CD4-positive, alpha-beta T cell treated with Interferon alpha-2 for 1 hour (primary cell): ENCODE measurements at places on chromosomes 5 and 9.

DNA sequence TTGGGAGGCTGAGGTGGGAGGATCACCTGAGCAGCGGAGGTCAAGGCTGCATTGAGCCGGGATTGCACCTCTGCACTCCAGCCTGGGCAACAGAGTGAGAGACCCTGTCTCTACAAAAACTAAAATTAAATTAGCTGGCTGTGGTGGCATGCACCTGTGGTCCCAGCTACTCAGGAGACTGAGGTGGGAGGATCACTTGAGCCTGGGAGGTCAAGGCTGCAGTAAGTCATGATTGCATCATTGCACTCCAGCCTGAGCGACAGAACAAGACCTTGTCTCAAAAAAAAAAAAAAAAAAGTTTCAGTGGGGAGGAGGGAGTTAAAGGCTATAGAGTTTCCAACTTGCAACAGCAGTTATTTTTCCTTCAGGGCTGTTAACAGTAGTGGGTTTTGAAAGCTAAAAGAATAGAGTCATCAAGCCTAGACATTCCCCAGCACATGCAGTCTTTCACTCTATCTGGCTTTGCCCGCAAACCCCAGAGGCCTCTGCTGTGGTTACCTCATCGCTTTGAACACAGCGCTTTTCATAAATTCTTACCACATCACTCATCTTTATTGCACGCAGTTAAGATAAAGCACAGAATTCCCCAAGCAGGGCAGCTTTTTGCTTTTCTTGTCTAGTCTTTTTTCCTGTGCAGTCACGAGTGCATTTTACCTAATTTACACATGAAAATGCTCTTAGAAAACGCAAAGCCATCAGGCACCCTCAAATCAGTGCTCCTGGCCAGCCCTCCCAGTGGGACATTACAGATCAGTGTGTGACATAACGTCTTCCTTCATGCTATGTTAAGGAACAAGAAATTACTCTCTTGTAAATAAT lies 8.7 kb upstream of the SLC2A8 start:
- peak; percentile 81 for DNase-seq

- peak; percentile 49 for DNase-seq
Measured at GRCh38 chr5:153352685-153353219, 137.7 kb upstream of the GRIA1 start.

GRCh38 chr5:1445313-1445688 lies at the start of gene SLC6A3:
TSS of gene SLC6A3 (minus strand) at chr5:1445440. CDS start at chr5:1443197, 2,243 bp downstream.
- DNase-seq, result peak; percentile 41

- no peak for DNase-seq
Measured at GRCh38 chr5:90968319-90968718, 409.7 kb downstream of the ADGRV1 start.

- no peak for DNase-seq
Measured at GRCh38 chr5:169303119-169303515, 2.2 kb upstream of the SLIT3 start.

DNA sequence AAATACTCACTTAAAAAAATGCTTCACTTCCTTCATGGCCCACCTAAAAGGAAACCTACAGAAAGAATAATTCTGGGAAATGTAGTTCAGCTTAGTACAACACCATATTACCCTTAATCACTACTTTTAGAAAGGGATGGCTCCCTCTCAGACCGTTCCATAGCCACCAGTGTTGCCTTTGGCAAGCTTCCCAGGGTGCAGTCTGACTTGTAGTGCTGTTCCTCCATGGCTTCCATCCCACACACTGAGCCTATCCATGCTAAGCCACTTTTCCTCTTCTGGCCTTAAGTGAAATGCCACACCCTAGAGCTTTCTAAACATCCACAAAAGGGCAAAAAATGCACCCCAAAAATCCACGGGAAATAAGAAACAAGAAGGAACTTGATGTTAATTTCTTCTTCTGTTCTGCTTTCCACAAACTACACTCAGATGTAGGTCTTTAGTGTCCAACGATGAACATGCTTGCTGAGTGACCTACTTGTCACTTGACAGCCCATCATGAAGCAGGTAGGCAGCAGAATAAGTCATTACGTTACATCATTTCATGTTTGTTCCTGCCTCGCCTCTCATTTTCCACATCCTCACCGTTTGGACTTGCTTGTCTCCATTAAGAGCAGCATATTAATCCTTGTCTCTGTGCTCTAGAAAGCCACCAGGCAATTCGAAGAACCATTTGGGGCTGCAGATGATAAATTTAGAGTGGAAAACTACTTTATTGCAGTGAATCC lies 391.1 kb upstream of the GRAMD2B start:
- no peak for DNase-seq

- no peak for DNase-seq
Measured at GRCh38 chr5:177495243-177496060, 2.0 kb downstream of the PDLIM7 start.

GRCh38 chr9:28688172-28688571 lies 1114.9 kb upstream of the C9orf72 start:
- no peak for DNase-seq

GRCh38 chr5:178525906-178526732 lies 64.1 kb downstream of the COL23A1 start:
- DNase-seq, result no peak

- no peak for DNase-seq
Measured at GRCh38 chr5:112109331-112110007, 309.6 kb downstream of the EPB41L4A start.

GRCh38 chr5:135340568-135340967 lies 58.5 kb downstream of the MACROH2A1 start:
- DNase-seq, result no peak

GRCh38 chr5:58016358-58016757 lies 443.5 kb downstream of the PLK2 start:
- DNase-seq, result no peak

GRCh38 chr9:133238272-133238850 lies 29.3 kb upstream of the OBP2B start:
- DNase-seq, result peak; percentile 39

GRCh38 chr5:107868650-107869409 lies 198.1 kb upstream of the EFNA5 start:
- DNase-seq, result no peak

DNA sequence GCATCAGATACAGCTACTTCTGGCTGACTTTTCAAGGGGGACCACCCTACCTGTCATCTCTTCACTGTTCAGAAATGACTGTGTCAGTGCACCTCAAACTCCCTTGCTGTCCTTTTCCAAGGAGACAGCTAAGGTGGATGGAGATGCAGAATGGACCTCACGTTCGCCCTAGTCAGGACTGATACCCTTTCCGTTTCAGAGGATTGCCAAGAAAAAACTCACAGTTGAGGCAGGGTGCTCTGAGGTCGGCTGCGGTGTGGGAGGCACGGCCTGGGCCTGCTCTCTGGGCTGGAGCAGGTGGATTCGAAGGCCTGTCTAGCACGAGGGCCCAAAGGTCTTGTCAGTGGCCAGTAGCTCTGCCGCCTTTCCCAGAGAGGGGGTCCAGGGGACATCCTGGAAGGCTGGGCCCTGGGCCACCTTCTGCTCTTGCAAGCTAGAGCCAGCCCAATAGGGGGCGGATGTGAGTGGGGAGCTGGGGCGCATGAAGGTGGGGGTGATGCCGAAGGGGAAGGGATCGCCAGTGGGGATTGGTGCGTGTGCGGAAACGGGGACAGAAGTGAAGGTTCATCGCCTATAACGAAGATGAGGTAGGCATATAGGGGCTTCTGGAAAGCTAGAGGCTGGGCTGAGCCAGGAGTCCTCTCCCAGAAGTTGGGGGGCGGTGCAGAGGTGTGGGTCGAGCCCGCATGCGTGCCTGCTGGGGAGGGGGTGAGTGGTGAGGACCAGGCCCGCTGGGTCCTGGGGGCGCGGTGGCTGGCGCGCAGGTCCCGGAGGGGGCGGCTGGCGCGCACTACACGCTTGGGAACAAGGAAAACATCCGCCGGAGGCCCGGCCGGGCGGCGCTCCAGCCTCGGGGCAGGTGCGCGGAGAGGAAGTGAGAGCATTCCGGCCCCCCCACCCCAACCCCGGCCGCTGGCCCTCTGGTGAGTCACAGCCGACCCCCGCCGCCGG lies 2.5 kb upstream of the MSMP start:
- peak; percentile 68 for DNase-seq

GRCh38 chr9:133858771-133859170 lies 120.6 kb upstream of the SARDH start:
- DNase-seq, result no peak

- DNase-seq, result no peak
Measured at GRCh38 chr5:59001154-59001553, 418.3 kb downstream of the RAB3C start.

- no peak for DNase-seq
Measured at GRCh38 chr5:15564523-15564922, 64.5 kb downstream of the FBXL7 start.

GRCh38 chr9:131574730-131575640 lies 29.7 kb downstream of the PRRT1B start:
- no peak for DNase-seq

DNA sequence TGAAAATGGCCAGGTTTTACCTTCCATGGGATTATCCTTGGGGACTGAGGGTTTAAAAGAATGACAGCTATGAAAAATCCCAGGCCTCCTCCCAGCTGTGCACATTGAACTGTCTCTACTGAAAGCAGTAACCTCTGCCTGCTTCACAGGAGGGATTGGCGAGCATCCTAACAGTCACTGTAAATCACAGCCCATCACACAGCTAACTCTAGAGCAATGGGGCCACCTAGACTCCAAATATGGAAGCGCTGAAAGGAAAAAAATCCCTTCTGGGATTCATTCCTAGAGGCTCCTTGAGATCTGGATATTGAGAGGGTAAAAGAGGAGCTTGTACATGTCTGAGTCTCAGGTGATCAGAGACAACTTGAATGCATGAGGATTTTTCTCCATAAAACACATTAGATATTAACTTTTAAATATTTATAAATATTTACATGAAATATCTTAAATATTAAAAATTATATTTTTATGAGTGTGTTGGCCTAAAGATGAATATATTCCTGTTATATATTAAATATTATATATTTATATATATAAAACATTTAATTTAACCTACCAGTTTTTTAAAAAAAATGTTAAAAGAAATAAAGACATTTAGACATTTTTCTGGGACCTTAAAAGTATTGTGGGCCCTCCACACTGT lies 133.8 kb upstream of the SLC24A2 start:
- no peak for DNase-seq

- no peak for DNase-seq
Measured at GRCh38 chr9:117104206-117104605, 310.7 kb downstream of the ASTN2 start.

- no peak for DNase-seq
Measured at GRCh38 chr5:73747696-73748380, 121.8 kb downstream of the ARHGEF28 start.

GRCh38 chr5:7868427-7868772 lies 431 bp downstream of the FASTKD3 start:
- no peak for DNase-seq

DNA sequence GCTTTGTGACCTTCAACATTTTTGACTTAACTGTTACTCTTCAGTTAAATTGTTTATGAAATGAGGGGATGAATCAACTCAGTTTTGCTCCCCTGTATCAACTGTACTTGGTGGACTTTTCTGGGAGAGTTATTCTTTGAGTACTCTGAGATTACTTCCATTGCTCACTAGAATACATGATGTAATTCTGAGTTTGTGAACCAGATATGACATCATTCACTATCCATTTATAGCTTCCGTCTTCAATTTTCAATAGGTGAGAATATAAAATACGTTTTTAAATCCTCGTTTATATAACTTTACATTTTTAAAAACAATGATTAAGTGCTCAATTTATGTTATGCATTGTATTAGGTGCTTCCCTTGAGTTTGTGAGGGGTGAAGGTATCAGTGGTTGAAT lies 71.0 kb downstream of the XRCC4 start:
- no peak for DNase-seq

DNA sequence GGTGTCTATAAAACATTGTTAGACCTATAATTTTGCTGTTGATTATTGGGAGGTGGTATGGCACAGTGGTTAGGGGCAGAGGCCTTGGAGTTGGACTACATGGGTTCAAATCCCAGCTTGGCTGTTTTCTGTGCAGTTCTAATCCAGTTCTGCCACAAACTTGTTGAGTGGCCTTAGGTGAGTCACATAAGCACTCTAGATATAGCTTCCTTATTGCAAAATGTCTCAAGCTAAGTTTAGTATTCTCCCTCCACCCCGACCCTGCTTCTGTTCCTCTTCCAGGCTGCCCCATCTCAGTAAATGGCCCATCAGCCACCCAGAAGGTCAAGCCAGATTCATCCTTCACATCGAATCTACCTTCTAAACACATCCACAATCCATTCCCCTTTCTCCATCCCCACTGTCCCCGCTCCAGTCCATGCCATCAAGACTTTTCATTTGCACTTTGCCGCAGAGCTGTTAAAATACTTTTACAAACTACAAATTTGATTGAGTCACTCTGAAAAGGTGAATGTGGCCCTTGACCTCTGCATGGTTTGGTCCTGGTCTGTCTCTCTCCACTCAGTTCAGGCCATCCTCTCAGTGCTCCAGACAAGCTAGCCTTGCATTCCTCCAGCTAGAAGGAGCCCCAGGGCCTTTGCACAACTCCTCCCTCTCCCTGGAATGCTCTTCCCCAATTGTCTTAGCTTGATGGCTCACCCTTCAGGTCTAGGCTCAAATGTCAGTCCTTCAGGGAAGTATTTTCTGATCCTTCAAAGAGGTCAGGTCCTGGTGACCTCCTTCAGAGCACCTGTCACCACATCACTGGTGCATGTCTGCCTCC lies 10.0 kb upstream of the HDHD3 start:
- no peak for DNase-seq

GRCh38 chr9:125844611-125845010 lies 97.4 kb downstream of the PBX3 start:
- DNase-seq, result no peak

DNA sequence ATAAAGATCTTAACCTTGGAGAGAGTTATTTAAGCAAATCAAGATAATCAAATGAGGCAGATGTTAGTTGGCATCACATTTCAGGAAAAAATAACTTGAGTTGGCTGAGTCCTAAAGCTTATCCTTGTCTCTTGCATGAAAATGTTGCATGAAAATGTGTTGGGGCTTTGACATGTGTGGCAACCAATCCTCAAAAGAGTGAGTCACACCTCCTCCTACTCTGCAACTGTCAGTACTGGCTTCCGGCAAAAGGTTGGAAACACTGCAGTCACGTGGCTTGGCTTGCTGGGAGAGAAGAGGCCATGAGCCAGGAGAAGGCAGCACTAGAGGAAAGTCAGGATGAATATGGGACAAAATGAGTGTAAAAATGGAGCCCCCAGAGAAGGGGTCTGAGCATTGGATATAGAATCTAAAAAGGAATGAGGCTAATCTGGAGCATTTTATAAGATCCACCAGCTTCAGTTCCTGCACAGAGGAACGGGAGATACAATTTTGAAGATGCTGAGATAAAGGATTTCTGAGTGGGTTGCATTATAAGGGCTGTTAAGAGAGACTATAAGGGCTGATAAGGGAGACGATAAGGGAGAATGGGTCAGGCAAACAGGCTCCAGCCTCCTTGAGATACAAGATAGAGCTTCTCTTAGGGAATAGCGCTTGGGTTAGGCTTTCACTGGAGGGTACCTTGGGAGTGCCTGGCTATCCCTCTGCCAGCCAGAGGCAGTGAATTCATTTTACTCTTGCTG lies 43.1 kb downstream of the SPATA31D1 start:
- DNase-seq, result no peak

- no peak for DNase-seq
Measured at GRCh38 chr9:134607971-134608370, 33.6 kb upstream of the COL5A1 start.

GRCh38 chr5:135477613-135478066 lies 25.5 kb upstream of the TIFAB start:
- DNase-seq, result no peak
